Activated CD4-positive, alpha-beta T cell treated with anti-CD3 and anti-CD28 coated beads, Interleukin-2, amount 50 U/mL, for 48 hours (primary cell): ENCODE measurements at places on chromosomes 3 and 15.

GRCh38 chr3:156670077-156670476, 4.3 kb upstream of the TIPARP start:
- no peak for DNase-seq

DNA sequence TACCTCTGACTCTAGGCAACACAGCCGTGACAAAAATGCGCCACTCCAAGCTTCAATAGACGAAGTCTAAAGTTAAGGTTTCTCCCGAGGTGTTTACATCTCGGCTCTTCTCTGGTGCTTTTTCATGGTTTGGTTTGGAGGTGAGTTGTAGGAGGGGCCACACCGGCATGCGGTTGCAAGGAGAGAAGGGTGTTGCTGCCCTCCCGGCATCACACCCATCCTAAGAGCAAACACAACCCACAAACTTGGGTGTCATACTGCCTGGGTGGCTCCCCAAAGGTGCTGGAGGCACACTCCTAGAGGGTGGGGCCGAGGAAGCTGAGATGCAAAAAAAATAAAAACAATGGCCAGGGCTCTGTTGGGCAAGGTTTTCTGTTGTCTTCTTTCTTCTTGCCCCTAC, 225.2 kb upstream of the ICE2 start:
- DNase-seq: no peak

GRCh38 chr3:129051871-129052340, 8.7 kb upstream of the GP9 start:
- DNase-seq: no peak

DNA sequence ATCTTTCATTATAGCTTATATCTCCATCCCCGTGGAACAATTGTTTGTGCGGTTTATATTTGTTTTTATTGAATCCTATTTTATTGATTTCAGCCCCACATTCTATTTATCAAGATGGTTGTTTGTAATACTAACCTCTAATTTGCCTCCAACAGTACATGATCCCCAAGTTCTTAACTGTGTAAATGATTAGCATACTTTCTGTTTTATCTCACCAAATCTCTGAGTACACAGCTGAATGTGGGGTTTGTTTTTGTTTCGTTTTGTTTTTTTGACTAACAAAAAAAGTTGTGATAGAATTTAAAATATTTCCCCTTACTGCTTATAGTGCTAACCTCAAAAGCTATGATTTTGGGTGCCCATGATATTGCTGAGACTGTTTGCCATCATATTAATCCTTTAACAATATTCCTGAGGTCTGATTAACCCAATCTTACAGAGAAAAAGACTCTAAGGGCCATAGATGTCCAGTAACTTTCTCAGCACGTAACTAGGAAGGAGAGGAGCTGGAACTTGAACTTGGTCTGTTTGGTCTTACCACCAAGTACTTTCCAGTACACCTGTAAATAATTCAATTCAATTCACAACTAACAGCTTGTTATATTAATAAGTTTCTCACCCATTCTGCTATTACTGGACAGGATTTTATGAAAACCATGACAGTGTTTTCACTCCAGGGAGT, 789.8 kb downstream of the TUSC7 start:
- no peak for DNase-seq

- no peak for DNase-seq
These were observed 41.4 kb downstream of the CD200 start for GRCh38 chr3:112374333-112374734.

- no peak for DNase-seq
These were observed 2.1 kb upstream of the LIMD1 start for GRCh38 chr3:45592405-45592804.

DNA sequence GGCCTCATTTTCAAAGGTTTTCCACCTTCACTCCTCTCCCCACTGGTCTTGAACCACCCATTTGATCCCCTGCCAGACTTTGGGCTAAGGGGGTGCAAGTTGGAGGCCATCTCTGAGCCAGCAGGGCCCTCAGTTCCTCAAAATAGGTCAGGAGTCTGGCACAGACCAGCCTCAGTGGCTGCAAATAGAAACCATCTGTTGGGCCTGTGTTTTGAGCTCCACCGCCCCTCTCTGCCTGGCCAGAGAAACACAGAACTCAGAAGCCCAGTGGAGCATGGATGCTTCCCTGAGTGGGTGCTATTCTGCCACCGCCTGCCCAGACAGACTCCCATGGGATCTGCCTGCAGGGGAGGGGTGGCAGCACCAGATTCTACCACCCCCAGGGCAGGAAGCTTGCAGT, 56.3 kb downstream of the CORO2B start:
- DNase-seq: no peak

GRCh38 chr3:184337981-184338380, 581 bp downstream of the FAM131A start:
- no peak for DNase-seq

DNA sequence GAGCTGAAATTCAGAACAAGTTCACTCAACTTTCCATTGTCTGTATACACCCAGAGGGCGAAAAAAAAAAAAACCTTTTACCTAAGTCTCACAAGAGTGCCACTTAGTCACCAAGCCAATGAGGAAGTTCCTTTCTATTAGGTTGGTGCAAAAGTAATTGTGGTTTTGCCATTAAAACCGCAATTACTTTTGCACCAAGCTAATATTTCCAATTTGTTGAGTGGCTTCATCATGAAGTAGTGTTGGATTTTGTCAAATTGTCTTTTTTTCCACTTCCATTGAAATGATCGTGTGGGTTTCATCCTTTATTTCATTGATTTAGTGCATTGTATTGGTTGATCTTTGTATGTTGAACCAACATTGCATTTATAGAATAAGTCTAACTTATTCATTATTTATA, 253.9 kb downstream of the ZIC4 start:
- DNase-seq: no peak

DNA sequence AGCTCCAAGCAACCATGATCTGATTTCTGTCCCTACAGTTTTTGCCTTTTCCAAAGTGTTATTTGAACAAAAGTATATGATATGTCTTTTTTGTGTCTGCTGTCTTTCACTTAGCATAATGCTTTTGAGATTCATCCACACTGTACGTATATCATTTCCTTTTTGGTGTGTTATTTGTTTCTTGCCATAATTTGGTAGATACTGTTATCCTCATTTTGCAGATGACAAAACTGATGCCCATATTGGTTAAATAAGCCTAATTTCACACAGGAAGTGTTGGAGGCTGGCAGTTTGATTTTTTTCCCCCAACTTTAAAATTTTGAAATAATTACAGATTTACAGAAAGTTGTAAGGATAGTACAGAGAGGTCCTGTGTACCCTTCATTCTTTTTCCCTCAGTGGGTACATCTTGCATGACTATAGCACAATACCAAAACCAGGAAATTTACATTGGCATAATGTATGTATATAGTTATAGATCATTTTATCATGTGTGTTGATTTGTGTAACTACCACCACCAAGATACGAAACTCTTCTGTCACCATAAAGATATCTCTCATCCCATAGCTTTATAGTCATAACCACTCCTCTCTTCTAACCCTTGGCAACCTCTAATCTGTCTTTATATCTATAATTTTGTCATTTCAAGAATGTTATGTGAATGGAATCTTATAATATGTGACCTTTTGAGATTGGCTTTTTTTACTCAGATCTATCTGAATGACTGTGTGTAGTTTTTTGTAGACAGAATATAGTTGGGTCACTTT, 55.6 kb downstream of the RASA2 start:
- DNase-seq: no peak

- no peak for DNase-seq
These were observed 73.9 kb upstream of the CHRNB4 start for GRCh38 chr15:78714890-78715289.

DNA sequence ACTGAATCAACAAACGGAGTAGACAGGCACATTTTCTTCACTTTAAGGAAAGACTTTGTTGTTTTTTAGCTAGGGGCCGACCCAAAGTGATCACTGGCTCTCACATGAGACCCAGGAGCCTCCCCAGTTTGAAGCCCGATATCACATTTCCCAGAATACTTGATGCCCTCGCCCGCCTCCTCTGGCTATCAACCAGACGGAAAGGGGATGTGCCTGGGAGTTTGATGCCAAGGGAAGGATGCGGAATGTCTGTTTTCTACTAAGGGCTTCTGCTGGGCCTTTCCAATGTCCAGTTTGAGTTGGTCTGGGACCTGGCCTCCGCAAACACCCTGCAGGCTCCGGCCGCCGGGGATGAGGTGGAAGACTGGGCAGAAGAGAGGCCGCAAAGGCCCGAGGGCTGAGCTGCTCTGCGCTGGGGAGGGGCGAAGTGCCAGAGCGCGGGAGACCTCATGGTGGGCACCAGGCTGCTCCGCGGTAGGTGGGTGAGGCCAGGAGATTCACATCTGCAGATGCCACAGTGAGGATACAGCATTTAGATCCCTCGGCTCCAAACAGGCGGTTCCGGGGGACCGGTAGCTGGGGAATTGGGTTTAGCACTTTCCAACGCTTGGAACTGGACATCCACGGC, 491 bp upstream of the ZNF774 start:
- no peak for DNase-seq

DNA sequence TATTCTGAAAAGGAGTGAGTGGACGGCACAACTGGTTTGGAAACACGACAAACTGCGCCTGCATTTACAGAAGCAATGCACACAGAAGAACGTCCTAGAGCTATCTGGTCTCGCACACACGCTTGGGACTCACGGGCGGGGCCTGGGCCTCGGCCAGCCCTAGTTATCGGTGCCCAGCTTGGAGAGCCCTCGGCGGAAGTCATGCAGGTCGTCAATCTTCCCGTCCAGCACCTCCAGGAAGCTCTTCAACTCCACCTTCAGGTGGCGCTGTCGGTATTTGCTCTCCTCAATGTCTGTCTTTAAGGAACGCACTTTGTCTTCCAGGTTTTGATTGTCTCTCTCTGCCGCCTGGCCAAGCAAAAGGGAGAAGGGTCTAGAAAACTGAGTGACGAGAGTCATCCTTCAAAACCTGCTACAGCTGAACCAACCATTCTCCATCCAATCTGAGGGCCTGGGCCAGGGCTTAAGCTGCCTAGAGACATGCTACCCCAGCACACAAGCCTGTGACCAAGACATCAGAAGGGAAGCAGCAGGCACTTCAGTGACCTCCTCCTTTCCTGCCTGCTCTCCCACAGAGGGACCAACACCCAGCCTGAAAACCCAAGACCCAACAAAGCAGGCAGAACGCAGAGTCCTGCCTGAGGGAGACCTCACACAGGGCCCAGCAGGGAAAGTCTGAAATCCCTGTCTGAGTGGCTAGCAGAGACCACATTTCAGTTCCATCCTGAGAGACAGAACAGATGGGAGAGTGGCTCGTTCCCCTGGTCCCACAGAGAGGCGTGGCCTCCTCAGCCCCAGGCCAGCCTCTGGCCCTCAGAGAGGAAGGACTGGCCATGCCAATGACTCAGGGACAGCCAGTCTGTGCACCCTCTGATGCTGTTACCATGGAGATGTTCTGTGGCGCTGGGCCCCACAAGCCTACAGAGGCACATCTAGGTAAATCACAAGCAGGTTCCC, 40.4 kb downstream of the WHAMM start:
- DNase-seq: peak; percentile 41

DNA sequence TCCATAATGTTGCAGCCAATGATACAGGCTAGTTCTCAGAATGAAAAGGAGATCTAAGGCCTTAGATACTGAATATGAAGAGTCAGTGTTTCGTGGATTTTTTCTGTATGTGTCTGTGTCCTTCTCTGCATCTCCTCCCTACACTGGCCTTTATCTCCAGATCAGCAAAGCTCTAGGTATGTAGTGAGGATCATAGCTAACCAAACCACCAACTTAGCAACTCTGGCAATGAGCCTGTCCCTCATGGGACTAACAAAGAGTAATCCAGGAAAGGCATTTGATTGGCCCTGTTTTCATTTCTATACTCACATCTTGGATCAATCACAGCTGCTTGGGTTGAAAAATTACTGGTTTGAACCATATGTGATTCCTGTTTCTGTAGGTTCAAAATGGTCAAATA, 18.6 kb upstream of the CNTN3 start:
- no peak for DNase-seq

DNA sequence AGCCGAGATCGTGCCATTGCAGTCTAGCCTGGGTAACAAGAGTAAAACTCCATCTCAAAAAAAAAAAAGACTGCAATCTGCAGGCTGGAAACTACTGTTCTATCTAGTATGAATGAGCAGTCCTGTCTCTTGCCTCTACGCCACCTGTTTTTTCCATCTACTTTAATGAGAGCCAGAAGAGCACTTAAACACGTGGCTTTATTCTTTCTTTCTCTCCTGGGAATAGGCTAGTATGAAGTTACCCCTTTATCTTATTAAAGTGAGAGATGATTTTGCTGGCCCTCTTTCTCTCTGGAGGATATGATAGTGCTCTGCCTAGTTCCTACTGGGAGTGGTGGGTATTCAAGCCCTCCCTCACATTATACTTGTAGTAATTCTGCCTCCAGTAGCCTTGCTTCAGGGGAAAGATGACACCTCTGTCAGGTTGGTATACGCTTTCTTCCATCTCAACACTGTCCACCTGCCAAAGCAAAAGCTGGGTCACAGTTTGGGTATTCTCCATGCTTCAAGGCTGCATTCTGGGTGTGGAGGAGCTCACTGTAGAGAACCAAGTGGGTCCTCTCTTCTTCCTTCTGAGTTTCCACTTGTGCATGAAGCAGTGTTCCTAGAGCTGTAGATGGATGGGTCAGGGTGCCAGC, 17.8 kb downstream of the MAPKBP1 start:
- no peak for DNase-seq

DNA sequence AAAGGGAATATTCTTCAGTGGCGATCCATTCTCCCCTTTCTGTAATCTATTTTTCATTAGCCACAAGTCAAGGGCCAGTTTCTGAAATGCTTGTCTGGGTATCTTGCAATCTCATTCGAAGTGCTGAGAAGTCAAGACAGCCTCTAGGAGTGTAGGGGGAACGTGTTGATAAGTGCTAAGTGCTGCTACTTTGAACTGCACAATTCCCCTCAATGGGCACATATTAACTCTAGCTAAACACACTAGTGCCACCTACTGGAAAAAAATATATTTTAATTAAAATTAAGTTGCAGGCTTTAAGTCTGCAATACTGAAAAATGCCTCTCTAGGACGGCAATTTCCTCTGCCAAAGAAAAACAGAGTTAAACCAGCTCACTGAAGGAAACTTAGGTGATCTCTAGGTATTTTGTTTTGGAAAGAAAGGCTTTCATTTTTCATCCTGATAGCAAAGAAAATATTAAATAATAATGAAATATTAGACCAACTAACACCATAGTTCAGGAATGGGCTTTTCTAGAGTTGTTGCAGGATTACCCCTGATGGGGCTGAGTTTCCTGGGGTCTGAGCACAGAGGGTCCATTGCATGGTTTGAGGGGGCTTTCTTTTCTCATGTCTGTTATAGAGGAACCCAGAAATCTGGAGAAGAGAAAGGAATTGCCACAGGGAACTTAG, 181.9 kb upstream of the KBTBD8 start:
- no peak for DNase-seq

DNA sequence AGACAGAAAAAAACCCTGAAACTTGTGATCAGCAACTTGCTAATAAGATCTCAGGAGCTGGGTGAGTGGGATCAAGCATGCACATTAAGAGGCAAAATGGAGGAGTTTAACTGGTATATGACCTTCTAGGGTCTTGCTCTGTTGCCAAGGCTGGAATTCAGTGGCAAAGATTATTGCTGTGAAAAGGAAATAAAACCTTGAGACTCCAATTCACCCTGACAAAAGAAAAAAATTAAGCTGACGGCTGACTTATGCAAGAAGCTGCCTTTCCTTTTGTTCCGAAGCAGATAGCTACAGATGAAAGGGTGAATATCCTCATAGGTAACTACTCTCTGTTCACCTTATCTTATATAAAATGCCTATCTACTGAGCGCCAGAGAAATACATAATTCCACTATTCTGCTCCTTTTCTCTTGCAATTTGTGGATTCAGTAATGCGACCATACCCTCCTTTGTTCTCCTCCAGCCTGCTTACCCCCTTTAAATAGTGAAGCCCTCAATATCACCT, 68.9 kb downstream of the HERC1 start:
- DNase-seq: no peak
